DMS 273 treated with DMSO at 0.1 percent for 48 hours (cell line): ENCODE measurements at places on chromosomes 4 and X.

DNA sequence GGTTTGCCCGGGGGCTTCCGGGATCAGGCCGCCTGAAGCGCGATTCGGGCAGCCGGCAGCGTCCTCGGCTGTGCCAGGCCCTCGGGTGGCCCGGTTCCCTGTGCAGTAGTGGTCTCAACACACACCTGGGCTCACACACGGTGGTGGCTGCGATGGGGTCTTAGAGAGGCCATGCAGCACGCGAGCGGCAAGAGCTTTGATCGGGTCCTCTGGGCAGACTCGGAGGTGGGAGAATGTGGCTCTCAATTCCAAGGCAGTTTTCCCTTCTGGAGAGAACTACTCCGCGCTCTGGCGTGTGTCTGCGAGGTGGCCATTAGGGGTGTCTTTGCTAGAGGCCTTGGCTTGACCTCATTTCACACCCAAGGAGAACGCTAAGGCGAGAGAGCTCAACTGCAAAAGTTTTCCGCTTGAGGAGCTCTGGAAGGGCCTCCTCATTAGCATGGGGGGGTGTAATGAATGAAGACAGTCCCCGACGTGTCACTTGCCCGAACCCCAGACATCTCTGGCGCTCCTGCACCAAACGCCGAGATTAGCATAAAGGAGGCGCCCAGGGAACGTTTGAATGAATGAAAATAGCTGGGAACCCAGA, 771 bp upstream of the RBPJ start:
- DNase-seq = no peak

DNA sequence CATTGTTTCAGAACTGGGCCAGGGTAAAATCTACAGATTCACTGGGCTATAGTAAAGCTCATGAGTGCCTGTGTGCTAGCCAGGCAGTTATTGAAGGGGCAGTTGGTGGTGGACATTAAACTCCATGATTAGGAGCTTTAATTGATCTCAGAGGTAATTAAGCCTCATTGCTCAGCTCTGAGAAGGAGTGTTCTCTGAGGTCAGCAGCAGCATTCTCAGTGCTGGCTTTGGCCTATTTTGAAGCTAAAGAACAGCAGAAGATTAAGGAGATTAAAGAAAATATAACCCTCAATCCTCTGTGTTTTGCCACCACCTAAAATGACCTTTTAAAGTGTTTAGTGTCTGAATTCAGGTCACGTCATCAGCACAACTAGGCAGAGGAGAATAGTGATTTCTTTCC, 42.5 kb downstream of the EGF start:
- no peak for DNase-seq

DNA sequence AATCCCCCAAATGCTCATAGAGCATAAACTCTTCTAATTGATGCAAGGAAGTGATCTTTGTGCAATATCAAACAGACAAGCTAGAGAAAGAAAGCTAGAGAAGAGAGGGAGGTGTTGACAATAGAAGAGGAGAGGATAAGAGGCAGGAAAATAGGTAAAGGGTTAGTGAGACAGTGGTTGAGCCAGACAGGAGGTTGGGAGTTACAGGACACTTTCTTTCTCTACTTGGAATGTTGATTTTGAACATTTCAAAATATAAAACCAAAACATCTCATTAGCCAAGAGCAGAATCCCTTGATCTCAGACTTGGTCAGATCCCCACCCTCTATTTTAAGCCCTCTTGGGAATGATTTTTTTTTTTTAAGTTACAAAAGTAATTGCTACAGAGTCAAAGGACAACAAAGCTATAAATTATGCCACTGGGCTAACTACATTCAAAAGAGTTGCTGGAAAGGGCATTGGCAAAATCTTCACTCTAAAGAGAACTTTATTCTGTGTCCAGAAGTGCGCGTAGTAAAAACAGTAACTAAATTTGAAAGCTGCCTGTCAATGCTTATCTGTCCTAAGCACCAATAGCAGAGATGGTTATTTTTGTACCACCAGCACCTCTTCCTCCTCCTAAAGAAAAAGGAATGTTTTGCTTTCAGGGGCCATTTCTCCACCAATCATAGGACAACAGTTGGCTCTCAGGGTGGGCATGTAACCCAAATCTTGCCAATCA, 133.8 kb downstream of the PDGFC start:
- DNase-seq = no peak

GRCh38 chr4:73486497-73486896, 5.0 kb downstream of the AFM start:
- DNase-seq = no peak

GRCh38 chr4:80740375-80740774, 290.1 kb upstream of the BMP3 start:
- DNase-seq = no peak

DNA sequence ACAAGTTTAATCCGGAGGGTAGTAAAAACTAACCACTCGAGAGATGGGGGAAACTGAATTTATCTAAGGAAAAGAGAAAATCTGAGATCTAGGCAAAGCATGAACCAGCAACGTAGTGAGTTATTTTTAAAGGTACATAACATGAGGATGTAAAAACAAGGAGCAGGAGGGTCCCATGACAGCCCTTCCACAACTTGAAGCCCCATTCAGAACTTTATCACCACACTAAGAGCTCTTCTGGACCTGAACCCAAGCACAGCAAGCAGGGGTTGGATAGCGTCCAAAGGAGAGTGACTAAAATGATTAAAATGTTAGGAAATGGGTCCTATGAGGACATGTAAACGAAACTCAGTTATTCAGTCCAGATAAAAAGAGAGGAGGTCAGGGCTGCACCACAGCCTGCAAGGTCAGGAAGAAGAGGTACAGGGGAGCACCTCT, 16.2 kb downstream of the SH3RF1 start:
- DNase-seq = no peak
